ENCODE measurements at places on chromosomes 16 and 17. TPM values are rescaled to one million over a fixed set of nuclear protein-coding genes. Genes with fewer than 3 reads are reported as not detected.
A peak's percentile ranks its signal among the peaks of the same experiment; 100 is the strongest.

DNA sequence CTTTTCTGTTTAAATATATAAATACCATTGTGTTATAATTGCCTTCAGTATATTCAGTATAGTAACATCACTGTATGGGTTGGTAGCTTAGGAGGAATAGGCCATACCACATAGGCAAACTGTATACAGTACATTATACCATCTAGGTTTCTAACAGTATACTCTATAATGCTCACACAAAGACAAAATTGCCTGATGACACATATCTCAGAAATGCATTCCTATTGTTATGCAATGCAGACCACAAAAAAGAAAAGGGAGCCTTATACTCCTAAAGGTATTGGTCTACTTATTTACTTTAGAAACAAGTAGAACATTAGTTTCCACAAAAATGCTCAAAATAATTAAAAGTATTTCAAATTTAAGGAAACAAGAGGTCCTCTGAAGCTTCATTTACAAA lies 47.9 kb downstream of the SETD6 start:
- H3K4me3 ChIP-seq, result no peak overlapping the region
- no peaks in the 10 kb centered on the region for H3K27me3 ChIP-seq
- H3K36me3 ChIP-seq, result no peaks in the 10 kb centered on the region
- DNase-seq, result no peak
- no peak overlapping the region for H3K27ac ChIP-seq
- H3K4me1 ChIP-seq, result no peaks in the 10 kb centered on the region

The EPOP gene
- total RNA-seq, result 11.0 TPM

- no peaks in the 10 kb centered on the region for H3K27me3 ChIP-seq
- no peak overlapping the region for H3K4me3 ChIP-seq
- no peak for DNase-seq
- H3K27ac ChIP-seq, result no peak overlapping the region
These were observed 17.1 kb downstream of the FTO start for GRCh38 chr16:53721017-53721416.

The ASPA gene
- 0.46 TPM for total RNA-seq

The ADAD2 gene
- total RNA-seq, result 0.91 TPM

The ITGB4 gene
- 81.0 TPM for total RNA-seq

- H3K36me3 ChIP-seq, result no peaks in the 10 kb centered on the region
- no peak overlapping the region for H3K4me3 ChIP-seq
- no peak for DNase-seq
- peak overlapping the region; percentile 18 for H3K27ac ChIP-seq
- H3K4me1 ChIP-seq, result peaks cover 6% of the 10 kb centered on the region
These were observed 6.1 kb downstream of the GAST start for GRCh38 chr17:41718287-41718645.

GRCh38 chr17:15510361-15510760 lies 42.9 kb upstream of the CDRT4 start:
- H3K4me1 ChIP-seq, result no peaks in the 10 kb centered on the region
- H3K36me3 ChIP-seq, result no peaks in the 10 kb centered on the region
- no peaks in the 10 kb centered on the region for H3K27me3 ChIP-seq

- H3K36me3 ChIP-seq, result no peaks in the 10 kb centered on the region
- no peaks in the 10 kb centered on the region for H3K4me1 ChIP-seq
These were observed 7.6 kb downstream of the MRM1 start for GRCh38 chr17:36608794-36609497.

DNA sequence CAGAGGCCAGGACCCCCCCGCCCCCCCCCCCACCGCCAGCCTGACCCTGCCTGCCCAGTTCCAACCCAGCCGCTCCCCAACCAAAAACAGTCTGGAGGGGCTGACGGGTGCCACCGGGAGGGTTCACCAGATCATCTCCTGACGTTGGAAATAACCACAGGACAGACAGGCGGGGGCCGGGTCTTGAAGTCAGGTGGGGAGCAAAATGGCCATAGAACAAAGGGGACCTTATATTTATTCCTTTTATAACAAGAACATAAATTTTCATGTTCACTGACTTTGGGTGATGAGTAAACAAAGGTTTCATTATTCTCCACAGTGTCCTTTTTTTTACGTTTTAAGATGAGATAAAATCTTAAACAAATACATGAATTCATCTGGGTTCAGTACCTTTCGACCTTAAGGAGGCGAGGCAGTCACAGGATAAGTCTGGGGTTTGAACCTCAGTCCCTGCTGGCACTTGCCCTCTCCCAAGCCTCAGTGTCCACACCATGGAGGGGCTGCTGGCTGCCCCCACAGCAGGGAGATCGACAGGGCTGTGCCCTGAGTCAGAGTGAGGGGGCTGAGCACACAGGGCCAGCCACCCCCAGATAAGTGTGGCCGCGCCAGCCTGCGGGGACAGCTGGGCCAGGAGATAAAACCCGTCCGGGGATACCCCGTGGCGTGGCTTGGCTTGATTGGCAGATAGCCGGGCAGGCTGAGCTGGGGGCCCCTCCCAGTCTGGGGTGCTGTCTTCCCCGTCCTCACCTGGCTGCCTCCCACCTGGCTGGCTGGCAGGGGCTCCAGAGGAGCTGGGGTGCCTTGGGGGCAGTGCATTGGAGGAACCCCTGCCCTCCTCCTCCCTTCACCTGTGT lies 15.0 kb downstream of the SLC7A5 start:
- H3K4me1 ChIP-seq, result peaks cover 14% of the 10 kb centered on the region
- no peaks in the 10 kb centered on the region for H3K36me3 ChIP-seq
- H3K4me3 ChIP-seq, result peak overlapping the region; percentile 17
- H3K27ac ChIP-seq, result peak overlapping the region; percentile 76
- no peak for DNase-seq

- no peaks in the 10 kb centered on the region for H3K27me3 ChIP-seq
- DNase-seq, result no peak
- no peak overlapping the region for H3K27ac ChIP-seq
- no peaks in the 10 kb centered on the region for H3K36me3 ChIP-seq
These were observed 78.8 kb upstream of the ANKFN1 start for GRCh38 chr17:56074361-56074890.

GRCh38 chr16:87845213-87845612 lies 24.1 kb downstream of the SLC7A5 start:
- H3K4me3 ChIP-seq, result no peak overlapping the region
- no peaks in the 10 kb centered on the region for H3K27me3 ChIP-seq
- H3K36me3 ChIP-seq, result no peaks in the 10 kb centered on the region
- DNase-seq, result no peak

The KRT36 gene
- total RNA-seq, result not detected

GRCh38 chr17:39212195-39212810 lies 12.2 kb downstream of the RPL19 start:
- no peaks in the 10 kb centered on the region for H3K27me3 ChIP-seq
- no peaks in the 10 kb centered on the region for H3K36me3 ChIP-seq
- peaks cover 17% of the 10 kb centered on the region for H3K4me1 ChIP-seq

DNA sequence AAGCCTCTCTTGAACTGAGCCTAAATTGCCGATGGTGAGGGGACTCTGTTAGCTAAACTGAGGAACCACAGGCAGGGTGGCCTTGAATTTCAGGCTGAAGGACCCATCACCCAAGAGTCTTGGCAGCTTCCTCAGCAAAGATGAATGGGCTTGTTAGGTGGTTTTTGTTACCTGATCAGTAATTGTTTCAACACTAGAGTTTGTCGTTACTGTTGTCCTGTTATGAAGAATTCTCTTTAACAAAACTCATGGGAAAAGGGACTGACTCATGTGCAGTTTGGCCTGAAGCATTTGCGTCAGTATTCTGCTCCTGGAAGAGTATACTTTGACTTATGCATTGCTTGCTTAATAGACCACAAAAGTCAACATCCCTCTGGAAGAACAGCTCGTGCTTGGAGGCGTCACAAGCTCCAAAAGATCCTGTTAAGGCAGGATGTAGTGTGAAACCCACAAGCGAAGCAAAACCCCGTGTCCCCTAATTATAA lies 206.0 kb downstream of the IRX3 start:
- H3K27me3 ChIP-seq, result no peaks in the 10 kb centered on the region
- H3K4me3 ChIP-seq, result no peak overlapping the region
- H3K27ac ChIP-seq, result peak overlapping the region; percentile 81
- peaks cover 6% of the 10 kb centered on the region for H3K4me1 ChIP-seq

All from prostate gland (tissue), 2 donors.